ENCODE measurements at places on chromosomes 3 and 15.

- no peak overlapping the region for H3K27ac ChIP-seq
- no peak overlapping the region for H3K4me3 ChIP-seq
- no peaks in the 10 kb centered on the region for H3K27me3 ChIP-seq
- no peaks in the 10 kb centered on the region for H3K36me3 ChIP-seq
- no peak for DNase-seq
Observed at GRCh38 chr15:77495838-77496596, 75.3 kb downstream of the HMG20A start.

- no peak for DNase-seq
- H3K36me3 ChIP-seq, result no peaks in the 10 kb centered on the region
- no peaks in the 10 kb centered on the region for H3K27me3 ChIP-seq
- no peak overlapping the region for H3K4me3 ChIP-seq
Observed at GRCh38 chr15:69085325-69086081, 71.0 kb downstream of the NOX5 start.

GRCh38 chr3:12970684-12971083, 102.5 kb downstream of the IQSEC1 start:
- no peaks in the 10 kb centered on the region for H3K27me3 ChIP-seq
- peaks cover 4% of the 10 kb centered on the region for H3K36me3 ChIP-seq
- peaks cover 20% of the 10 kb centered on the region for H3K4me1 ChIP-seq

GRCh38 chr3:195160257-195160898, 110.6 kb downstream of the XXYLT1 start:
- H3K4me1 ChIP-seq, result no peaks in the 10 kb centered on the region
- DNase-seq, result no peak
- no peak overlapping the region for H3K4me3 ChIP-seq

GRCh38 chr3:157067114-157067513, 92.8 kb downstream of the CCNL1 start:
- no peaks in the 10 kb centered on the region for H3K36me3 ChIP-seq
- no peaks in the 10 kb centered on the region for H3K27me3 ChIP-seq
- no peak overlapping the region for H3K27ac ChIP-seq
- no peak overlapping the region for H3K4me3 ChIP-seq
- DNase-seq, result no peak

DNA sequence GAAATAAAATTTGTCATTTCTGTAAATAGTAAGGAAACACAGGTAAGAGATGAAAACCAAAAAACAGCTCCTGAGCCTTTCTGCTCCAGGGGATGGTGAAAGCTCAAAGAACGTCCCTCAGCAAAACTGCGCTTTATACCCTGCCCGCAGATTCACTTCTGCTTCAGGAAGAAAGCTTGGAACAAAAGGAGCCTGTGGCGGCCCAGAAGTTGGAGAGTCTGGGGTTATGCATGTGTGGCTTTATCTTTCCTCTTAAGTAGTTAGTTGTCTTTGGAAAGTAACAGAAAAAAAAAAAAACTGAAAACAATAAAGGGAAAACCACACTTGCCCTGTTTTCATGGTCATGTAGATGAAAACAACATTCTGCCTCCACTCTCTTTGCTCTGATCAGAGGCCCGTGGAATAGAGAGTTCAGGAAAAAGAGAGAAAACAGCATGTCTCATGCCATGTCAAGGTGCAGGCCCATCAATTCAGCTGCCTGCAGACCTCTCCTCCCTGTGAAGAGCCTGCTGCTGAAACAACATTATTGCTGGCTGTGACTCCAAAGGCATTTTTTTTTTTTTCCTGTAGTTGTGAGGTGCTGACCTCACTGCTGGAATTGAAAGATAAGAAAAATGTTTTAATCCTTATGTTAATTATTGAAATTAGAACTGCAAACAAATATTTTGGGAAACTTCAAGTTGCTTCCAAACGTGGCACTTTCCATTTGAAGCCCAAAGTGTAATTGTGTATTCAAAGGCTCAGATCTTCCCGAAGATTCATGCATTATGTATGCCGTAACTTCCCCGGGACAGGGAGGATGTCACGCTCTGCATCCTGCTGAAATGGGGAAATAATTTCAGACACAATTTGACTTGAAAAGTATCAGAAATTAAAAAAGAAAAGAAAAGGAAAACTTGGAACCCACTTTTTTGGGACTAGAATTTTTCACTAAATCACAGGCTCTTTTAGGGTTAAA, 108.4 kb upstream of the ZNF385D start:
- no peaks in the 10 kb centered on the region for H3K4me1 ChIP-seq
- H3K27ac ChIP-seq, result no peak overlapping the region
- H3K4me3 ChIP-seq, result no peak overlapping the region
- no peaks in the 10 kb centered on the region for H3K27me3 ChIP-seq
- no peaks in the 10 kb centered on the region for H3K36me3 ChIP-seq
- DNase-seq, result no peak

DNA sequence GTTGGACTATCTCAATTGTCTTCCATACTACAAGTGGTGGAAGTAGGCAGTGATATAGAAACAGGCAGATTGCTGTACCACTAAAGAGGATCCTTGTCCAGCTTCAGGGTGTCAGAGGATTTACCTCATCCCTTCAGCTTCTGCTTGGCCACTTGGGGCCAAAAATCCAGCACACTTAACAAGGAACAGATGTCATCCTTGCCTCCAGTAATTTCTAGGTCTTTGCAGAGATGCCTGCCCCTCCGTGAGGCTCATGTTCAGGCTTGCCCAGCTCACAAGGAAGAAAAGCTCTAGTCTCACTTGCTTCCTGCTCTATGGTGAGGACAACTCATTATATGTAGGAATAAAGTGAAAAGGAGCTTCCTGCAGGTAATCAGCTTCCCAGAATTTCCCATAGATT, 510.3 kb downstream of the EPHA3 start:
- H3K27me3 ChIP-seq, result no peaks in the 10 kb centered on the region
- H3K4me1 ChIP-seq, result no peaks in the 10 kb centered on the region
- H3K27ac ChIP-seq, result no peak overlapping the region
- H3K4me3 ChIP-seq, result no peak overlapping the region
- H3K36me3 ChIP-seq, result no peaks in the 10 kb centered on the region
- no peak for DNase-seq

DNA sequence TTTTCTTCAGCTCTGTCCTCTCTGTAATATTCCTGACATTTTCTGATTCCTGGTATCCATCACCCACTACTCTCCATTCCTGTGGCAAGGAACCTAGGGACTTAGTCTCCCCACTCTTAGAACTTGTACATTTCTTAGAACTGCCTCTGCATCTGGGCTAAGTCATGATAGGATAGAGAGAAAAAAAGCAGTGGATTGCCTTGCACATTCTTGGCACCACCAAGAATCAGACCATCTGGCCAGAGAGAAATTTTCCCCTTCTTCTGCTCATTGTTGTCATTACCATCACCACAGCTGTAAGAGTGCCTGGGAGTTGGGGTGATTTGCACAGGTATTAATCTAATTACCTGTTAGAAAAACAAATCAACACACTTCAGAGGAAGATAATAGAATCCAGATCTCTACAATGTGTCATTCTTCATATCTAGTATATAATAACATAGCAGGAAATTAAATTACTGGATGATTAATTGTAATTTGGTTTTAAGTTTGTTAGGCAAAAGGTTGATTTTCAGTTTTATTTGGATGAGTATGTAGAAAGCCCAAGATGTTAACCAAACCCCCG, 264.8 kb upstream of the ZPLD1 start:
- no peak for DNase-seq
- no peaks in the 10 kb centered on the region for H3K36me3 ChIP-seq

- no peak for DNase-seq
- H3K4me1 ChIP-seq, result no peaks in the 10 kb centered on the region
- H3K27ac ChIP-seq, result no peak overlapping the region
- no peak overlapping the region for H3K4me3 ChIP-seq
- H3K27me3 ChIP-seq, result no peaks in the 10 kb centered on the region
Observed at GRCh38 chr3:52097851-52098507, 41.6 kb upstream of the DUSP7 start.
